ENCODE measurements at places on chromosomes 4 and X.

DNA sequence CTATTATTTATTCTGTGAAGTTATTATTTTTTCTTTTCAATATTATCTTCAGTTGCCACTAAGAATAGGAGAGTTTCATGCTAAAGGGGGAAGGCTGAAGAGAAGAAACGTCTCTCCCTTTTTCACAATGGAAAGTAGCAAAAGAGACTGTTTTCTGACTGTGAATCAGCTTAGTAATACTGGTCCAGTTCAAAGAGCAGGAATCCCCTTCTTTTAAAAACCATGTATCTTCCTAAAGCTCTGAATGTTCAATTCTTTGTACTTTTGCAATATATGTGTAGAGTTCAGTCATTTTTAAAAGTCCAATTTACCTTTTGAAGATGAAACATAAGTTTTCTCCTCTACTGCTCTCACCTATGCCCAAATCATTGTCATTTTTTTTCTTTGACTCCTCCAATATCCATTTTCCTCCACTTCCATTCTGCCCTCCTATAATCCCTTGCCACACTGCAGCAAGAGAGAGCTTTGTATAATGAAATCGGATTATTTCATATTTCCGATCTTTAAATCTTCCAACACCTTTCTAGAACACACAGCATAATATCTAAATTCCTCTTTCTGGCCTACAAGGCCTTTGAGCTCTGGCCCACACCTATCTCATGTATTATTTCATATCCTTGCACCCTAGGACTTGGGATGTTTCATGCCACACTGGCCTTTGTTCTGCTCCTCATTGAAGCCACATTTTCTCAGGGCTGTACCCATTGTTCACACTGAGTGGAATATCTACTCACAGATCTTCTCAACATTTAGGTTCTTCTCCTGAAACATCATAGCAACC is 195.3 kb downstream of the CAMK2D start:
- DNase-seq, result no peak

DNA sequence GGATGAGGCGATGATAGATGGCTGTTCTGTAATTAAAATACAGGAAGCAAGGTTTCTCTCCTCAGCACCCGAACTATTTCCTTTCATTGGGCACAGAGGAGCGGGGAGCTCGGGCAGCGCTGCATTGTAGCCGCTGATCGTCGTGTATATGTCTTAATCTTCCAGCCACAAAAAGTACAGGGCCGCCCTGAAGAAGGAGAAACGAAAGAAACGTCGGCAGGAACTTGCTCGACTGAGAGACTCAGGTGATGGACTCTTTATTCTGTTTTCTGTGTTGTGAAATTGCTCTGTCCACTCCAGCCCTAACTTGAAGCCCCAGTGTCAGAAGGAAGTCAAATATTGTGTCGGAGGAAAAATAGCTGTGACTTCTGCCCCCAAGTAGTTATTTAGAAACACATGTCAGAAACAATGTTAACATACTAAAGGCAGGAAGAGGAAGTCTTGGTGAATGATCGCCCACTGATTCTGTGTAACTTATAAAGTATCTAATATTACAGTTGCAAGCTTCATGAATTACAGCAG is 546 bp downstream of the ZRSR2 start:
- no peak for DNase-seq

- no peak for DNase-seq
Observed at GRCh38 chr4:177862541-177863176, 420.4 kb upstream of the AGA start.

GRCh38 chrX:73683236-73683859 is 120.4 kb downstream of the CHIC1 start:
- DNase-seq, result no peak

GRCh38 chr4:121462660-121463261 is 81.9 kb upstream of the QRFPR start:
- peak; percentile 91 for DNase-seq

- peak; percentile 58 for DNase-seq
Observed at GRCh38 chrX:153766871-153767673, 3.0 kb downstream of the PLXNB3 start.

DNA sequence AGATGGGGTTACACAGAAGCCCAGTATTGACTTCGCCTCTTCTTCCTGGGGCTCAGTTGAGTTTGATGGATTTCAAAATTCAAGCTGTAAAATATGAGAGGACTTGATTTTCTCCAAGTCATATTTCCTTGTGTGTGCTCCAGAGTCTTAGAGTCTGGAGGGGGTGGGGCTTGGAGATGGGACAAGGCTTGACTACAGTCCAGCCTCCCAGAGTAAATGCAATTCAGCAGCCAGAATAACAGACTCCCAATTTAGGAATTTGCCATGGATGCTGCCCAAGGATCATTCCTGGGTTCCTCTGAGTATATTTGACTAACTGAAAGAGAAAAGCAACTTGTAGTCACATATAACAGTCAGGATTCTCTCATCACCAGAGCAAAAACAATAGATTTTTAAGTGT is 53.7 kb upstream of the RBPJ start:
- no peak for DNase-seq

- DNase-seq, result peak; percentile 48
Observed at GRCh38 chrX:47574076-47574546, 8.1 kb upstream of the TIMP1 start.

GRCh38 chrX:37658343-37659030 is 27.1 kb upstream of the XK start:
- no peak for DNase-seq

DNA sequence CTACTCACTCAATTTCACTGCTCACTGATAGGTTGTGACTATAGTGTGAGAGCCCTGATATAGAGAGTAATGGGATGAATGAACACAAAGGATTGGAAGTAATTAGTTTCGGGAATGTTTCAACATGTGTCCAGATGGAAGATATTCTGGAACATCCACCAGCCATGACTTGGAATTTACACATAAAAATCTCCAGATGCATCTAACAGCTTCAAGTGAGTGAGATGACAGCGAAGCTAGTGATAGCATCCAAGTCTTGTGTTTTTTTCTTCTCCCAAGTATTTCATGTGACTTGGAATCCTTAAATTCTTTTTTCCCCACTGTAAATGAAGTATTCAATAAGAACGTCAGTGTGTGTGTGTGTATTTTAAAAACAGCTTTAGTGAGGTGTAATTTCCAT is 82.1 kb downstream of the CLDN34 start:
- no peak for DNase-seq

- no peak for DNase-seq
Observed at GRCh38 chrX:153576961-153577360, 22.0 kb downstream of the CCNQ start.

DNA sequence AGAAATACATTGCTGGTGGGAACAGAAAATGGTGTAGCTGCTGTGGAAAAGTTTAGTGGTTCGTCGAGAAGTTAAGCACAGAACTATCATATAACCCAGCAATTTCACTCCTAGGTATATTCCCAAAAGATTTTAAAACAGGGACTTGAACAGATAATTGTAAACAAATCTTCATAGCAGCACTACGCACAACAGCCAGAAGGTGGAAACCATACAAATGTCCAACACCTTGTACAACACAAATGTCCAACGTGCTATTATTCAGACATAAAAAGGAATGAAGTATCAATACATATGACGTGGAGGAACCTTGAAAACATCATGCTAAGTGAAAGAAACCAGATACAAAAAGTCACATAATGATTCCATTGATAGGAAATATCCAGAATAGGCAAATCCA is 37.9 kb downstream of the CUL4B start:
- no peak for DNase-seq

DNA sequence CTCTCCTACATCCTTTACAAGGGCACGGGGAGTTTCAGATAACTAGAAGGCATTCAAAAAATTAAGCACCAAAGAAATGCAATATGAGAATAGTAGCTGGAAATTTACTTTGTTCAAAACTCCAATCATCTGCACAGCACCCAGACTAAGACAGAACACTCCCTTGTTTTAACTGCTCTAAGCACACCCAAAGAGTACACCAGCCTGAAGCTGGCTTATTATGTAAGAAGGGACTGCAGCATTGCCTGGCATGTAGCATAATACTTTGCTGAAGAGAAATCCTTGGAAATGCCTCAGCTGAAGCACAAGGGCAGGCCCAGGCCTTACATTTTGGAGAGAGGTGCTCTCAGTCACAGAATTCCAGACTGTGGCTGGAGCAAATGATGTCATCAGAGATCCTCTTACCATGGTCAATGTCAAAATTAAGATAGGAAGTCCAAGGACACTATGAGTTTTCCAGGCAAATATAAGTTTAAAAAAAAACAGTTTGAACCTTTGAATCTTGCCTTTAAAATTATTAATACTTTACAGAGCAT is 14.8 kb downstream of the ARHGEF6 start:
- DNase-seq, result no peak

GRCh38 chrX:10111364-10112148 is 45.2 kb upstream of the CLCN4 start:
- no peak for DNase-seq

DNA sequence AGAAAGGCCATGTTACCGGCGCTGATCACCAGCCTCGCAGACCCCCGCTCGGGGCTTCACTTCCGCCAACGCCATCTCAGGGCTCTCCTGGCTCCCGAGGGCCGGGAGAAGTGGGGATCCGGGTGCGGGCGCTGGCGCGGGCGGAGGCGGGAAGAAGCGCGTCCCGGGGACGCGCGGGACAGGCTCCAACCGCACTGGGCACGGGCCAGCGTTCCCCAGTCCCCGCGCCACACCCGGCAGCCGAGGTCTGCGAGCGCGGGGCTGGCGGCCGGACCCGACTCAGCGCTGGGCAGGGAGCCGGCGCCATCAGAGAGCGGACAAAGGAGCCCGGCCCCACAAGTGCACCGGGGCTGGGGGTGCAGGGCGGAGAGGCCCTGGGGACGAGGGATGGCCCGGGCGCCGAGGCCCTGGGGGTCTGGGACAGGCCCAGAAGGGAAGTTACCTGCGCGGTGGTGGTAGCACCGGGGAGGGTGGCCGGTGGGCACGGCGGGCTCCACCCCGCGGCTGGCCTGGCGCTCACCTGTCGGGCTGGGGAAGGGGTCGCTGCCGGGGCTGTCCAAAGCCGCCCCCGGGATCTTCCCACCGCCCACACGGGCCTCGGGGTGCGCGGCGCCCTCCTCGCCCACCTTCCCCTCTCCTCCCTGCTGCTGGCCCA is 449 bp downstream of the CTPS2 start:
- DNase-seq, result peak; percentile 35

DNA sequence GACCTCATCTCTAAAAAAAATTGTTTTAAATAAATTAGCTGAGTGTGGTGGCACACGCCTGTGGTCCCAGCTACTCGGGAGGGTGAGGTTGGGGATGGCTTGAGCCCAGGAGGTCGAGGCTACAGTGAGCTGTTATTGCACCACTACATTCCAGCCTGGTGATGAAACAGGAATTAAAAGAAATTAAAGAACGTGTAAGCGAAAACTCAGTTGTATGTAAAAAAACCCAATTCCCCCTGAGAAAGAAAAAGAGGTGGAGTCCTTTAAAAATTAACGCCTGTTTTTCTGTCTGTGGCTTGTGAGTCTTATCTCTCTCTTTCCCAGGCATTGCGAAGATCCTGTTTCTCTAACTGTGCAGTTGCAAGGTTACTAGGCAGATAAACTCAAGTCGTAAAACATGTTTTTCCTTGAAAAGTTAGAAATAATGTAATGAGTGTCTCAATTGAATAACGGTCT is 22.1 kb downstream of the EPGN start:
- DNase-seq, result no peak

DNA sequence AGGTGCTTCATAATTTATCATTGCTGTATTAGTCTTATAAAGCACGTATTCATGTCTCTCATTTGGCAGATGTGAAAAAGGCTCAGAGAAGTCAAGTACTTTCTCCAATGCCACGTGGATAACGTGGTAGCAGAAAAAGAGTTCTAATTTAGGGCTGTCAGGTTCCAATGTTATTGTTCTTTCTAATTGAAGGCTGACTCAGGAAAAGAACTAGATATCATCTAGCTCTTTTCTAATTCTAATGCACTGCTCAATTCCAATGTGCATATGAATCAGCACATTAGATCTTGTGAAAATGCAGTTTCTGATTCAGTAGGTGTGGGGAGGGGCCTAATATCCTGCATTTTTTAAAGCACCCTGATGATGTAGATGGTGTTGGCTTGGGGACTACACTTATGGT is 22.8 kb downstream of the AGA start:
- DNase-seq, result no peak

DNA sequence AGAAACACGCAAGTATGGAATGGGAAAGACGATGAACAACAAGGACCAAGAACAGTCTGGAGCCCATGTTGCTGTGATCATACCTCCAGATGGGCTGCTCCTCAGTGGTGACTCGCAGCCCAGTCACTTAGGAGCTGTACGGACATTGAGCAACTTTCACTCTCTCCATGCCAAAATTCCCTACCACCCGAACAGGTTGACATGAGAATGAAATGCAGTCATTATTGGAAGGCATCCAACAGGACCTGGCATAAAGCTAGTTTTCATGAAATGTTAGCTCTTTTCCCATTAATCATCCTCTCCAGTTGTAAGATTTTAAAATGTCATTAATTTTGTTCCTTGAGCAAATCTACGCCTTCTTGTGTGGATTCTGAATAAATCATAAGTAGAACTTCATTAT is 82.7 kb upstream of the GPM6B start:
- DNase-seq, result no peak

GRCh38 chr4:144967161-144967560 is 130.8 kb downstream of the ANAPC10 start:
- no peak for DNase-seq

DNA sequence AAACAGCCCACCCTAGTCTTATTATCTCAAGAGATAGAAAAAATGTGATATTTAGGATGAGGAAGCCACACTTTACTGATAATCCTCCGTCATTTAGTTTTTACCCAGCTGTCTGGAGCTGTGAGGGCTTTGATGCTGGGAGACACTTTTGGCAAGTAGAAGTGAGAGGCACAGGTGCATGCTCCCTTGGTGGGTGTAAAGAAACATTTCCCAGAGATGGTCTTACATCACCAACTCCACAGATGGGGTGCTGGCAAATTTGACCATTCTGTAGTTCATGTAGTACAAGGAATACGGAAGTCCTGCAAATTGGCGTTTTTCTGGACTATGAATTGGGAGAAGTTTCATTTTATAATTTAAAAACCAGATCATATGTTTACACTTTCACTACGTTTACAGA is 28.5 kb downstream of the TRIM61 start:
- DNase-seq, result no peak

DNA sequence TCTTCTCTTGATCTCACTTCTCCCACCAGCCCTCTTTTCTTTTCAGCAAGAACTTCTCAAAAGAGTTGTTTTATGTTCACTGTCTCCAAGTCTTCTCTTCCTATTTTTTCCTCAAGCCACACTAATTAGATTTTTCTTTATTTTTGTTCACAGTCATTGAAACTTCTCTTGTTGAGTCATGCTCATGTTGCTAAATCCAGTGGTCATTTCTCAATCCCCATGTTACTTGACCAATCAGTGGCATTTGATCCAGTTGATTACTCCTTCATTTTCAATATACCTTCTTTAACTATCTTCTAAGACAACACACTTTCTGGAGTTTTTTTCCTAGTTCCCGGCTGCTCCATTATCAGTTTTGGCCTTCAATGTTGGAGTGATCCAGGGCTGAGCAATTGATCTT is 103.1 kb upstream of the LSM6 start:
- DNase-seq, result no peak

- no peak for DNase-seq
Observed at GRCh38 chr4:107060388-107060787, 24.3 kb upstream of the DKK2 start.

- DNase-seq, result no peak
Observed at GRCh38 chrX:40179283-40179682, 81.5 kb upstream of the BCOR start.

All from GM23338 (cell line).